ENCODE measurements at places on chromosomes 5 and 9.

- DNase-seq, result no peak
These were observed 56.2 kb upstream of the TNPO1 start for GRCh38 chr5:72760259-72760658.

GRCh38 chr5:58773744-58774441 lies 191.0 kb downstream of the RAB3C start:
- DNase-seq, result no peak

DNA sequence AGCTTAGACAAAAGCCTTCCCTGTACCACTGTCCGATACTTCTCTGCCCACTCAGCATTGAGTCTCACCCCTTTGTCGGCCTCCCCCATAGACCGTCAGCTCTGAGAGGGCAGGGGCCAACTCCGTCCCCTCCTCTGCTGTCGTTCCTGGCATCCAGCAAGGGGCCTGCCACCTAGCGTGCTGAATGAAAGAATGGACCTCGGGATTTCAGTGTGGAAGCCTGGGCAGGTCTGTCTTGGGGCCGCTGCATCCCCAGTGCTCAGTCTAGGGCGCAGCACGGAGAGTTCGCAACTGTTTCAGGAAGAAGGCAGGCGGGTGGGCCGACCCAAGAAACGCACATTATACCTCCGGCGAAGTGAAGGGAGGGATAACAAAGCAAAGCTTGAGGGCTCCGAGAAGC lies 1.5 kb upstream of the TOR1B start:
- DNase-seq, result no peak

- no peak for DNase-seq
These were observed 73.2 kb downstream of the MLLT3 start for GRCh38 chr9:20549053-20549452.

DNA sequence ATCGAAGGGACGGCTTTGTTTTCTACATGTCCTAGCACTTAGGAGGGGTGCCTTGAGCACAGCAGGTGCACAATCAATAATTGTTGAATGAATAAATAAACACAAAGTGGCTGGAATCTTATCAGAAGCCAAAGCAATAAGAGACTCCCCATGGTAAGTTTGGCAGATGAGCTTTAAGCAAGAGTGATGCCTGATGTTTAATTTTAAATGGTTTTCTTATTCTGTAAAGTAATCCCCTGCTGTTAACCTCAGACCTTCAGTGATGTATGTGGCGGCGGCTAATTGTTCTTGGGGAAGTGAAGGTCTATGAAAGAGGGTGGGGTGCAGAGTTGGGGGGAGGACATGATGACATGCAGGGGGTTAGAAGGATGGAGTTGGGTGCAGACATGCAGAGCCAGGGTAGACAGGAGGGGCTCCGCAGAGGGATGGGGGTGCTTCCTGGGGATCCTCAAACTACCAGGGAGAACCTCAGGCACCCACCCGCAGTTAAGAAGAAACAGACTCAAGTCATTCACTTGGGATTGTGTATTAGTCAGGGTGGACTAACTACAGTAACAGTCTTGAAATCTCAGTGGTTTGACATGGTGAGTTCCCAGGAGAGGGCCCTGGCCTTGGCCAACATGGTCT lies 65.7 kb upstream of the SHB start:
- DNase-seq, result no peak

DNA sequence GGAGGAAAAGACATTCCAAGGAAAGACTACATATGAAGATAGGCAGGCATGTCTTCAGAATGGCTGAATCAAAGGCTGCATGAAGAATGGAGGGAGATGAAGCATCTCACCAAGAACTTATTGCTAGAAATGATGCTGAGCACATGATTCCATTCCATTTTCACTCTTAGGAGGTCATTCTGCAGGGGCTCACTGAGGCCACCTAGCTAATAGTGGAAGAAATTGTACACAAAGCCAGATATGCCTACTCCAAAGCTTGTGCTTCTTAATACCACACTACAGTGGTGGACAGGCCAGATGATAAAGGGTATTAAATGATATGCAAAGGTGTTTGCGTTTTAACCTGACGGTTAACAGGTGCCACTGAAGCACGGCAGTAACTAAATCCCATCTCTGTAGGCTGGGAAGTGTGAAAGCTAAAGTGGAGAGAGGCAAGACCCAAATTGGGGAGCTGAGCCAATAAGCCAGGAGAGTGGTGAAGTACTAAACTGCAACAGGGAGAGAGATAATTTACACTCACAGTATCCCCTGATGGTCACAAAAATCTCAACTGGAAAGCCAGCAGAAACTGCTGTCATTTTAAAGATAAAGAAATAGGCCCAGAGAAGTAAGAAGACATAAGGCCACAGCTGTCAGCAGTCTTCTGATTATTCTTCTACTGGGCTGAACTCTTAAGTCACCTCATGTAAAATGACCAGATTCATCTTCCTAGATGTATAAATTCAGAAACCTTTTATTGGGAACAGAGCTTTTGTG lies 14.6 kb downstream of the NDUFA8 start:
- no peak for DNase-seq

DNA sequence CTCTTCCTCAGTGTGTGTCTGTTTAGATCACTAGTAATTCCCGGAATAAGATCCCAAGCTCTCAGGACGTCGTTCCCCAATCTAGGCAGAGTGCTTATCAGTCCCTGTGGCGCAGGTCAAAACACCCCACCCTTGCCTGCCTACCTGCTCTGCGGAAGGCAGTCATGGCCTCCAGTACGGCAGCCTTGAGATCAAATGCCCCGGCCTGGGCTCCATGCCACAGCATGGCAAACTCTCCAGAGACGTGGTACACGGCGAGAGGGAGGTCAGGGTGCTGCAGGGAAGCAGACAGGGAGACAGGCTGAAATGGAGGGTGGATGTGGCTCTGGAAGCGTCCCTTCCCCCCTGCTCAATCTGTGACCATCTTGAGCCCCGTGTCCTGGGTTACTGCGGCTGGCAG lies 12.0 kb upstream of the HDHD3 start:
- DNase-seq, result no peak

- no peak for DNase-seq
These were observed 59.8 kb downstream of the KIAA1958 start for GRCh38 chr9:112546149-112547012.

DNA sequence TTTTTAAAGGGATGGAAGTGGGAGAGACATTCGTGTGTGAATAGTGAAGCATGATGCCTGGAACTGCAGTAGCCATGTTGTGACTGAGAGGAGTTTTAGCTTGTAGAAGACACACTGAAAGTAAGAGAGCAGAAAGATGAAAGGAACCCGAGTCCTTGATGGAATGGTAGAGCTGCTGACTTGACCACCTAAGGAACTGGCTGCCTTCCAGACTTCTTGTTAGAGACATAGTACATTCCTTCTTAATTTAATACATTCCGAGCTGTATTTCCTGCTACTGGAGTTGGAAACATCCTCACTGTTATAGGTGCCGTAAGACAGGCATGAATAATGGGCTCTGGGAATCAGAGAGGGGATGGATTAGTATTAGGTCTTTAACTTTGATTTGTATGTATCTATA lies 7.4 kb downstream of the CER1 start:
- DNase-seq, result no peak

GRCh38 chr9:89911721-89912604 lies 307.2 kb downstream of the GADD45G start:
- no peak for DNase-seq

DNA sequence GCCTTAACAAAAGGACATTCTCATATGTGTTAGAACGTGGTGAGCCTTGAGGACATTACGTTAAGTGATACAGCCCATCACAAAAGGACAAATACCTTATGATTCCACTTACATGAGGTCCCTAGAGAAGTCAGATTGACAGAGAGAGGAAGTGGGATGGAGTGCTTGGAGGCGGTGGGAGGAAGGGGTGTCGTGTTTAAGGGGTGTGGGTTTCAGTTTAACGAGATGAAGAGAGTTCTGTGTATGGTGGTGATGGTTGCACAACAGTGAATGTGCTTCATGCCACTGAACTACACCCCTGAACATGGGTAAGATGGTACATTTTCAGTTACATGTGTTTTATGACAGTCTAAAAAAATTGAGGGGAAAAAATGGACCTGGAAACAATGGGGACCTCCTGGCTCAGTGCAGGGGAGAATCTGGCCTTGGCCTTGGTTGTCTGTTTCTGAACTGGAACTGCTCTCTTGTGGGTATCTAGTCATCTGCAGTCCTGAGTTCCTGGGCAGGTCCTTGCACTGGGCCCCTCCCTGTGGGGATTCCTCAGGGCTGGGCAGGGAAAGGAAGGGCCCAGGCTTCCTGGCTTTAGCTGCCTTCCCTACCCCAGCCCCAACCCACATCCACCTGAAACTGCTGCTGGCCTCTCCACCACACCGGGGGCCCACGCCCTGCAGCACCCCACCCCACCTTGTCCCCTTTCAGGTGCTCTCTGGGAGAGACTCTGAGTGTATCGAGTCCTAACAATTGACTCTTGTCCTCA lies 17.8 kb downstream of the LRRC8A start:
- no peak for DNase-seq

DNA sequence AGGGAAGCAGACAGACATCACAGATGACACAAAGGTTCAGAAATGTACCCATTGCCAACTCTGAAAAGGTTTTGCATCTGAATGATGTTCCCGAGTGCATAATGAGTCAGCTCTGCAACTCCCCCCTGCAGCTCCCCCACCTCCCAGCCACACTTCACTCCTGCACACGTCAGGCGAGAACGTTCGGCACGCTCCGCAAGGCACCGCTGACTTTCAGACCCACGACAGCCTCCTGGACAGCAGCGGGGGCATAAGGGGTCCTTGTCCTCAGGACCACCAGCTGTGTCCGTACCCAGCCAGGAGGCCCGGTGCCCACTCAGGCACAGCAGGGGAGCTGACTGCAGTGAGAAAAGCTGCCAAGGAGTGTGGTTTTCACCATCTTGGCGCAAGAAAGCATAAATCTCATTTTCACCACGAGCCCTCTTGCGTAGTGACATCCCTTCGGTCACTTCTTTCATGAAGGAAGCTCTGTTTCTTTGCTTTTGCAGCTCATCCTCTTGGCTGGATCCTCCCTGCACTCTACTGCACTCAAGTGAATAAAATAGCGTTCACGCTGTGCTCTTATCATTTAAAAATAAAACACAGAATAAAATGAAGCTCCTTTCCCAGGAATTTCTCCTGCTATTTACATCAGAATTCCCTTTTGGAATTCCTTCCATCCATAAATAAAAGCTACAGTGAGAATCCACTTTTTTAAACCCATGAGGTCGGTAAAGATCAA lies 9.9 kb downstream of the GFPT2 start:
- DNase-seq, result peak; percentile 15

DNA sequence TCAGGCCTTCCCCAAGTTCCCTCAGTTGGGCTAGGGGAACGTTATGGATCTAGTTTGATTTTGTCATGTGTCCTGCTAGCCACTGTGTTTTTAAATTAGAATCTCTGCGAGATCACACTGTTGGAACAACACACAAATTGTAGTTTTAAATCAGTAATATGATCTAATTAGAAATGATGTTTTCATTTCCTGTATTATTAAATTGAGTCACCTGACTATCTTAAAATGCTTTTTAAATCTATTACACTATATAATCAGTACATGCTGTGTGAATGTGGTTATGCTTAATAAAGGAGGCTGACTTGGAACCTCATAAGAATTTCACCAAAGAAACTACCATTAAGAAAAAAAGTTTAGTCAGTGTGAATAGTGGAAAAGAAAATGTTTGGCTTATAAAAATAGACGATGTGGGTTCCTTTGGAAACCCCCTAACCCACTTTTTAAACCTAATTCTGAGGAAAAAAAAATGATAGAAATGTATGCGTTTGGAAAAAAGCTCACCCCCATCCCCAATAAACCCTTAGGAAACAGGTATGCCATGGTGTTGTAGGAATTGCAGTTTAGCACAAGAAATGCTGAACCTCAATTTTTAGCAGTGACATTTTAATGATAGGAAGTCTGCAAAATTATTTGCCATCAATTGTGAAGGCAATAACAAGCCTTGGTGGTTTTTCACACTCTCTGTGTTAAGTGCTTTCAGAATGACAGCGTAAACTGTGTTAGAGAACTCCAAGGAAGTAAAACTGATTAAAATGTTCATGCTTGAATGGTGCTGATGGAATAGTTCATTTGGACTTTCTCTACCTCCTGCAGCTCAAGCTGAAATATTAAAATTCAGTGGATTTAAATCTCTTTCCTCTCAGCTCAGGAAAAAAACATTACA lies 59.0 kb downstream of the TLE4 start:
- DNase-seq, result no peak

DNA sequence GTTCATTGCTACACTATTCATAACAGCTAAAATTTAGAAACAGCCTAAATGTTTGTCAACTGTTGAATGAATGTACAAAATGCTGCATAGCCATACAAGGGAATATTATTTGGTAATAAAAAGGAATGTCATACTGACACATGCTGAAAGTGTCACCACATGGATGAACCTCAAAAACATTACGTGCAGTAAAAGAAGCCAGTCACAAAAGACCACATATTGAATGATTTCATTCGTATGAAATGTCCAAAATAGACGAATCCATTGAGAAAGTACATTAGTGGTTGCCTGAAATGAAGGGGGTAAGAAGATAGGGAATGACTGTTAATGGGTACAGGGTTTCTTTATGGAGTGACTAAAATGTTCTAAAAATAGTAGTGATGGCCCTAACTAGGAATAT lies 11.6 kb upstream of the ECM2 start:
- no peak for DNase-seq

GRCh38 chr5:169280286-169280685 lies 20.7 kb downstream of the SLIT3 start:
- DNase-seq, result no peak

GRCh38 chr5:111676466-111676865 lies 80.5 kb downstream of the NREP start:
- DNase-seq, result no peak

GRCh38 chr9:81562231-81563019 lies 126.9 kb downstream of the TLE1 start:
- DNase-seq, result peak; percentile 100

GRCh38 chr5:118193194-118193905 lies 795.0 kb downstream of the DTWD2 start:
- DNase-seq, result no peak

- no peak for DNase-seq
These were observed 16.4 kb upstream of the C5orf58 start for GRCh38 chr5:170216257-170216864.

- DNase-seq, result no peak
These were observed 41.6 kb upstream of the POMT1 start for GRCh38 chr9:131461166-131461565.

DNA sequence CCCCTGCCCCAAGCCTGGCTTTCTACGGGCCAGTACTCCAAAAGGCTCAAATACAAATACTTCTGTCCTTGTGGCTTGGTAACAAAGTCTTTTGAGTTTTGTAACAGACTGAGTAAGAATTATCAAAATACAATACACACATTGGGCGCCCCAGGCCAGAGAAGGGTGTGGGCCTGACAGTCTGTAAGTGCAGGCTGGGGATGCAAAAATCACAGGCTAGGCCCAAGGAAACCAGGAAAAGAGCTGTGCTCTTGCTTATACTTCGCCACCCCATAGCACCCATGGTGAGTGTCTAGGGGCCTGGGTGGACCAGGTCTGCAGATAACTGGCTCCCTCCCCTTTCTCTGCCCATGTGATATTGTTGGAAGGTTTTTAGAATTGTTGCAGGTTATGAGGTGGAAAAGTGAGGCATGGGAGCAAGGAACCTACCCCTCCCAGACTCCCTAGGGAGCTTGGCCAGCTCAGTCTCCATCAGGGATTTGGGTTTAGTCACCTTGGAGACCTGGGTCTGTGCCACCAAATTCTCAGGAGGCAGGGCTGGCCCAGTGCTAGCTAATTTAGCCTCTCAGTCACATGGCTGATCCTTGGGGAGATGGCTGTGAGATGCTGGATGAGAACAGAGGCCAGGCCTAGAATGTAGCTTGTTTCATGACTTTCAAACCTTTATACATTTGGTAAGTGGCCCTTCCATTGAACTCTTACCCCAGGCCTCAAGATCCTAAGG lies 72.9 kb downstream of the TARS1 start:
- DNase-seq, result no peak

GRCh38 chr5:68522863-68523262 lies 307.3 kb downstream of the PIK3R1 start:
- DNase-seq, result no peak

Measured in epithelial cell of proximal tubule (primary cell).